ENCODE measurements at places on chromosomes 6 and 20. TPM values are rescaled to one million over a fixed set of nuclear protein-coding genes. Genes with fewer than 3 reads are reported as not detected.

HLA-G gene
- not detected for total RNA-seq

POM121L2 gene
- not detected for total RNA-seq

SUMO4 gene
- total RNA-seq: 1.2 TPM

TXLNB gene
- 0.40 TPM for total RNA-seq

DEFB115 gene
- not detected for total RNA-seq

MOCS1 gene
- total RNA-seq: 8.1 TPM

- DNase-seq: peak; percentile 89
Observed at GRCh38 chr20:59157961-59158541, 5.6 kb upstream of the ZNF831 start.

DNA sequence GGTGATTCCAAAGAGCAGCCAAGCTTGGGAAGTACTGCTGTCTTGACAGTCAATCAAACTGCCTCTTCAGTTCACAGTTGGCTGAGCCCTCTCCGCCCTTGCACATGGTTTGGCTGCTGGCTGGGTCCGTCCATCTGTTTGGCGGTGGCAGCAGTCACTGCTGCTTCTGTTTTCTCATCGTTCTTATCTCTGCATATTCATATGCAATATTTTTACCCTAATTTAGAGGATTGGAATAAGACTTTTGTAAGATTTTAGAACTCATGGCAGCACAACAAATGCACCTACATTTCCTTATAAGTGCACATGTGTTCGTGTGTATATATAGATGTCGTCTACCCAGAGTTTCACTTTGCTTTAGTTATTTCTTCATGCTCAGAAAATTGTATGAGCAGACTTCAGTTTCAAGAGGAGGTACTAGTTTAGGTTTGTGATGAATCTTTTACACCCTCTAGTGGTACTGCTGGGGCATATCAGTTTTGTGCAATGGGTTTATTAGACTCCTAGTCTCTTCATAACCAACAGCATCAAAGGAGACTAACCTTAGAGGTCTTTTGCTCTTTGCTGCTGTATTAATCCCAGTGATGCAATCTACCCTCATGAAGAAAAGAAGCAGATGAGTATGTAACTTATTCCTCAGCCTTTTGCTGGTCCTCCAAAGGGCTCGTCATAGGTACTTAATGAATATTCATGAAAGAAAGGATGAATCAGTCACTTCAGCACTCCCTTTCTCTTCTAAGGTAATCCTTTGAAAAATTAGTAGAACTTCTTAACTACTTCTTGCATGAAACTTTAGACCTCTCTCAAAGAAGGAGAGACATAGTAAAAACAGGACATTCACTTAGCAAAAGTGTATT, 44.3 kb downstream of the KHDC1L start:
- peak; percentile 58 for DNase-seq

- no peak for DNase-seq
Observed at GRCh38 chr20:59207235-59207634, 43.6 kb downstream of the ZNF831 start.

- DNase-seq: no peak
Observed at GRCh38 chr6:96101564-96101963, 85.8 kb downstream of the FUT9 start.

DNA sequence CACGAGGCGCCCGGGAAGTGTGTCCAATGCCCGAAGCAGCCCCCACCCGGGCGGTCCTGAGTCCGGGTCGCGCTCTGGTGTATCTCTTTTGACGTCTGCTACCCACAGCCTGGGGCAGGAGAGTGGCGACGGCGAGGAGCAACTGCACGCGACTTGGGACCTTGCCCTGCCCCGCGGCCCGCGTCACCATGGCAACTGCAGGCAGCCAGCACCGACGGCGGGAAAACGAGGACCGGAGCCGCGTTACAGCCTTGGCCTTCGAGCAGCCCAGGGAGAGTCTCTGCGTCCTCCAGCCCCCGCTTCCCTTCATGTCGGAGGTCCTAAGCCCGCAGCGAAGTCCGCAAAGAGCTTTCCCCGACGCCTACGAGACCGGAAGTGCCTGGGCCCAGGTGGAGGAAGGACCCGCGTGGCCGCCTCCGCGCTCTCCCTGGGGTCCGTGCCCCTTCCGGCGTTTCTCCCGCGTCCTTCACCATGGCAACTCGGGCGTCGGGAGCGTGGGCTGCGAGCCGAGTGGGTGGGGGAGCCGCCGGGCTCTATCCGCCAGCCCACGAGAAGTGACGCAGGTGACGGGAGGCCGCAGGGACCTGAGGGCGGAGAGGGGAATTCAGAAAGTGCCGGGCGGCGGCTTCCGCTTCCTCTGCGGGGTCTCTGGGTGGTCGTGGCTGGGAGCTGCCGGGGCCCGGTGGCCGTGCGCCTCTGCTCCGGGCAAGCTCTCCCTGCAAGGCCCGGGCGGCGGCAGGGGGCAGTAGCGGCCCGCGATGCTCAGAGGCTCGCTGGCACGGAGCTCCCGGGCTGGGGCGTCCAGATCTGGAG, 88.6 kb upstream of the TGM3 start:
- peak; percentile 73 for DNase-seq

DNA sequence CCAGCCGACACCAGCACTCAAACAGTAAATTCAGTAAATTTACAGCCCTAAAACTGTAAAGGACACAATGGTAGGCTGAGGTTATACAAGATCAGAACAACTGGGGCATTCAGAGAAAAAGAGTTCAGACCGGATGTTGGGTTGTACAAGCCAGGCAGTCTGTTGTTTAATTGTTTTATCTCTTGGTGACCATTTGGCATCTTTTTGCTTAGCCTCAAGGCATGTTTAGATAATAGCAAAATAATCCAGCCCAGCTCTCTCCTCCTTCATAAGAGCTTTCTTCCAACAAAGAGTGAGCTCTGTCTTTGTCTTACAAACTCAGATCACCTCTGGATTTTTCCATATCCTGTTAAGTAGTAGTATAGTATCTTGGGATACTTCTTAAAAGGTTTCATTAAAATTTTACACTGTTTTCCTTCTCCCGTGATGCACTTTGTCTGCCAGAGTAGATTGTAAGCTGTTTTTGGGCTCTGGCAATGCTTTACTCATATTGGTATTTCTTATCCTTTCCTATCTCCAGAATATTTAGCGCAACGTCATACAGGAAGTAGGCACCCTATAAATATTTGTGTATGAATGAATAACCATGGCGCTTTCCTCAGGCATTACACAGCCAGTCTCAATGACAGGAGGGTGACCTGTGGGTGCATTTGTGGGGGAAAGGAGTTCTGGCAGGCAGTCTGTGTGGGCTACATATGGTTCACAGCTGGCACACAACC, 35.6 kb upstream of the TRAM2 start:
- peak; percentile 69 for DNase-seq

DNA sequence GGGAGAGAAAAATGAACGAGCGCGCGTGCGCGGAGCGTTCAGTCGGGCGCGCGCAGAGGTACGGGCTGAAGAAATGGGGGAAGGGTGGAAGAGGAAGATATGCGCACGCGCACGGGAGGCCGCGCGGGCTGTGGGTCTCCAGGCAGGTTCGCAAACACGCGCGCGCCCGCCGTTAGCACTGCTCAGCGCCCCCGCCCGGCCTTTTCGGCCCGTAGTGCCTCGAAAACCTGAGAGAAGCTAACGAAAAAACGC, 393 bp downstream of the BCLAF1 start:
- peak; percentile 91 for DNase-seq

- DNase-seq: no peak
Observed at GRCh38 chr6:44352259-44352658, 9.8 kb downstream of the SPATS1 start.

GRCh38 chr6:72316675-72317380, 305.0 kb upstream of the KCNQ5 start:
- no peak for DNase-seq

GRCh38 chr20:49516916-49517804, 34.7 kb upstream of the KCNB1 start:
- DNase-seq: no peak

- no peak for DNase-seq
Observed at GRCh38 chr6:121526282-121526681, 90.8 kb downstream of the GJA1 start.
